NCI-H2029 treated with DMSO at 0.1 percent for 48 hours (cell line): ENCODE measurements at places on chromosomes 1 and 21.

- DNase-seq: no peak
Observed at GRCh38 chr1:246959944-246960693, 28.4 kb upstream of the AHCTF1 start.

DNA sequence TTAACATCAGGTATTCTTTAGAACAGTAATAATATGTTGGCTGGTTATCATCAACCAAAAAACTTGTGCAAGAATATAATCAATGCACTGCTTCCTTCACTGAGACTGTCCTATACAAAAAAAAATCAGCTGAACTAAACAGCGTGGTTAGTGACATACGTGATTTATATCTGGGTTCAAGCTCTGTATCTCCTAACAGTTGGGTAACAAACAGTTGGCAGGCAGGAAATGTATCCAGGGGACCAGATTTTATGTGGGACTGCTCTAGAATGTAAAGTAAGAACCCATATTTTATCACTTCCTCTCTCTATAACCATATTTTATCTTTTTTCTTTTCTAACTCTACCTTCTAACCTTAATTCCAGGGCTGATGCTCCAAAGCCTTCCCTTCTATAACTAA is 8.0 kb downstream of the ACBD6 start:
- DNase-seq: no peak

- DNase-seq: no peak
Observed at GRCh38 chr1:183593356-183593755, 3.1 kb upstream of the NCF2 start.

DNA sequence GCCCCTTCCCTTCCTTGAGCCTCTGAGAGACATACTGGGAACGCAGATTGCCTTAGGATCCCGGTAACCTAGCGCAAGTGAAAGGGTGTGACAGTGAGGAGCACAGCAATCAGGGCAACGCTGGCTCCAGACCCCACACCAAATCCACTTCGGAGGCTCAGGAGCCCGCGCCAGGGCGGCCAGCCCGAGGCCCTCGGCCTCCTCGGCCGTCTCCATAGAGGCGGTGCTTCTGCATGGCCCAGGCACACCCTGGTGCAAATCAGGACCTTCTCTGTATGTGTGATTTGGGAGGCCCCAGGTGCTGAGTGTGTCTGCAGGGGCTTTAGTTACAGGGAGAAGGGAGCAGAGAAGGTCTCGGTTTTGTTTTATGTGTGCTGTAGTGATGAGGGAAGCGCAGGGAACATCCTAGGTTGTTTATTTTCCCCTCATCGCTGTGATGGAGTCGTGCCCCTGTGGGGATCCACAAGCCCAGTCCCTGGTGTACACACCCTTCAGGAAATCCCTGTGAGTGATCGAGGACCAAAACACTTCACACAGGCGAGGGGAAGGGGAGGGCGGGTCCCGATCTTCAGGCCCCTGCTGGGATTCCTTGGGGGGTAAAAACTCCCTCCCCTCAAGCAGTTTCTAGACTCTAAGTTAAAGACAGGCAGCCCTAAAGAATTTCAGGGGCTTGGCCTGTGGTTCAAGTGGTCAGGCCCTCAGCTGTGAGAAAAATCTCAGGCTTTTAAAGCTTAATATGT is 9.4 kb downstream of the KIAA1614 start:
- DNase-seq: no peak

- DNase-seq: no peak
Observed at GRCh38 chr21:16287046-16287445, 557.3 kb downstream of the USP25 start.

- DNase-seq: no peak
Observed at GRCh38 chr1:157955857-157956256, 37.6 kb upstream of the KIRREL1 start.

GRCh38 chr1:86913399-86913895 is 479 bp downstream of the SELENOF start:
- no peak for DNase-seq

GRCh38 chr1:22164841-22165808 is 22.2 kb upstream of the WNT4 start:
- no peak for DNase-seq

DNA sequence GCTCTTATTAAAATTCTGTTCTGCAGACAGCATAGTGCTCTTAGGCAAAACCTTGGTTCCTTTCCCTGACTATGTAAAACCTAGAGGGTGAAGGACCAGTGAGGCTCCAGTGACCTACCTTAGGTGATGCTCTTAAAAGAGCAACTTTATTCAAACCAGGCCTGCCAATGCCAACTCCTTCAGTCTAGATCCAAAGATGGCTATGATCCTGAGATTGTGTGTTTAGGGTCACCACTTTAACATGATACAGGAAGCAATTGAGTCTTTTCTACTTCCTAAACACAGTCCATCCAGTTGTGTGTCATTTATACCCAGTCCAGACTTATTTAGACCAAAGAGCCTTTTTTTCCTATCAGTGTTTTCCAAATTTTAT is 10.8 kb downstream of the MCL1 start:
- no peak for DNase-seq

GRCh38 chr1:92094595-92094994 is 14.4 kb downstream of the BTBD8 start:
- DNase-seq: no peak

GRCh38 chr1:203031467-203031866 is 5.2 kb downstream of the PPFIA4 start:
- DNase-seq: no peak
